ENCODE measurements at places on chromosomes 5 and 9.

GRCh38 chr5:139696894-139697658, 48.9 kb downstream of the CXXC5 start:
- DNase-seq, result peak; percentile 31

DNA sequence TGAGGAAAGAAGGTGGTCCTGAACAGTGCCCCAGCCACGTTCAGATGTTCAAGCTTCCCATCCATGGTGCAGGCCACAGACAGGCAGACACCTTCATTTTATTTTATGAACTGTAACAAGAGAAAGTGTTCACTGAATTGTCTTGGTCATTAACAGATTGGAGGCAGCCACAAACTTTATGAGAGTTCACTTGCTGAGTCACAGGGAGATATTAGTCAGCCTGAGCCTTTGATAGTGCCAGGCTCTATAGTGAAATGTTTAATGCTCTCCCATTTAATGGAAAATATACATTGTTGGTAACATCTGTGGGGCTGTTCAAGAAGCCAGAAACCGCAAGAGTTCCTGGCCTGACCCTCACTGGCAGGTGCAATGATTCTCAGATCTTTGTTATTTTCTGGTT, 237.0 kb downstream of the TENT4A start:
- no peak for DNase-seq

DNA sequence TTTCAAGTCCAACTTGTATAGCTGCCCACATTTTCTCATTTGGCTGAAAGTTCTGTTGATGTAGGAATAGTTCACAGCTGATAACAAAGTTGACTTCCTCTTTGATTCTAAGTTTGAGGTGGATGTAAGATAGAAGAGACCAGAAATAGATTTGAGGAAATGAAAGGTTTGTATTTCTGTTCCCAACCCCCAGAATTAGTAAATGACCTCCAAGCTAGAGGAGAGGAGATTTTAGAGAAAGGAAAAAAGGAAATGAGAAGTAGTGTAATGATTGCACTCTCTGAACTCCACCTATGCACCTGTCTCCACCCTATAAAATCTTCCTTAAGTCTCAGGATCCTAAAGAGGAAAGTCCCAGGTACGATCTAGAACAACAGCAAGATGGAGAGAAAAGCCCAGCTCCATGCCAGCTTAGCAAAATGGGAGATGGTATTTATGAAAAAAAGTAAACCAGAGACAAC, 130.4 kb upstream of the POC5 start:
- no peak for DNase-seq

DNA sequence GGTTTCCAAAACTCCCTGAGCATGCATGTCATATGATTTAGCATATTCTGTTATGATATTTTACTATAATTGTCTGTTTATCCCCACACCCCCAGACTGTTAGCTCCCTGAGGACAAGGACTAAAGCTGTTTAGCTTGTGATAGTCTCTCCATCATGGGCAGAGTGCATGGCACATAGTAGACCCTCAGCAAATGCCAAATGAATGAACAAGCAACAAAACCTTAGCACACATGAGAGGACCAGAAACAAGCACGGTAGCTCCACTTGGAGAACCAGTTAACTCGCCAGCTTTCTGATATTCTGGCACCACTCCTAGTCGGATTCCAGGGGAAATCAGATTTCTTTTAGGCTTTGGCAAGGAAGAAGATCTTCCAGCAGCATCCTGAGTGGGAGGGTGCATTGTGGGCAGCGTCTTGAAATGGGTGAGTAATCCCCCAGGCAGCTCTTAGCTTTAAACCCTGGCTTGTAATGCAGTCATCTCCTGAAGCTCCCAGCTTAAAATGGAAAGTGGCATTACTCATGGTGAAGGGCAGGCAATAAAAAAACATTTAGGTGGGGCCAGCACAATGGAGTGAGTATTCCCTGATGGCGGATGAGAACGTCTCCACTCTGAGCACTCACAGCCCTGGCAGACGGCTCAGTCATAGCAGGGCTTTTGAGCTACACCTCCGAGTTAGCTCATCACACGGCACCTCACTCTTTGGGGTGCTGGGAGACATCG, 41.1 kb downstream of the FGF1 start:
- no peak for DNase-seq

DNA sequence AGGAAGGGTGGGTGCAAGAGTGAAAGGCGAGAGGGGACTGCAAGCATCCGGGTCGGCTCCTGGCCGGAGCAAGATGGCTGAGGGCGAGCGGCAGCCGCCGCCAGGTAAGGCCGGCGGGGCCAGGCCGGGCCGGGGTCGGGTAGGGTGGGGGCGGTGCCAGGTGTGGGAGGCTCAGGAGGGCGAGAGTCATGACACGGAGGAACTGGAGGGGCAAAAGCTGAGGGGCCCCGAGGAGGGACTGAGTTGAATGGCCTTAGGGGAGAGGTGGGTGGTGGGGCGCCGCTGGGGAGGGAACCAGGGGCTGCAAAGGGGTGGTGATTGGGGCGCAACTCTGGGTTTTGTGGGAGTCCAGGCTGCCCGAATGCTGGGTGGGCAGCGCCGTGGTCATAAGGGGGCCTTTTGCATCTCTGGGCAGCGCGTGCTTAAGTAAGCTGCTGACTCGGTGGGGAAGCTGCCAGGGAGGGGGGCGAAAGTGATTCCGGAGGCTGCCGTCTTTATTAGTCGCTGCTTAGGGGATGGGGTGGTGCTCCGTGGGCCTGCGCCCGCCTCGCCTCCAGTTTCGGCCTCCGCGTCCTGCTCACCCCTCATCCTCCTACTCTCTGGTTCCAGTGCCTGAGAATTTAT, 425 bp downstream of the PTPA start:
- peak; percentile 7 for DNase-seq

GRCh38 chr5:464843-465590, 22.0 kb downstream of the EXOC3 start:
- DNase-seq, result no peak

DNA sequence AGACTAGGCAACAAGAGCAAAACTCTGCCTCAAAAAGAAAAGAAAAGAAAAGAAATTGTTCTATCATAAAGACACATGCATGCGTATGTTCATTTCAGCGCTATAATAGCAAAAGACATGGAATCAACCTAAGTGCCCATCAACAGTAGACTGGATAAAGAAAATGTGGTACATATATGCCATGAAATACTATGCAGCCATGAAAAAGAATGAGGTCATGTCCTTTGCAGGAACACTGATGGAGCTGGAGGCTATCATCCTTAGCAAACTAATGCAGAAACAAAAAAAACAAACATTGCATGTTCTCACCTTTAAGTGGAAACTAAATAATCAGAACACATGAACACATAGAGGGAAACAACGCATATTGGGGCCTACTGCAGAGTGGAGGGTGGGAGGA, 6.3 kb upstream of the ZNF883 start:
- DNase-seq, result no peak

DNA sequence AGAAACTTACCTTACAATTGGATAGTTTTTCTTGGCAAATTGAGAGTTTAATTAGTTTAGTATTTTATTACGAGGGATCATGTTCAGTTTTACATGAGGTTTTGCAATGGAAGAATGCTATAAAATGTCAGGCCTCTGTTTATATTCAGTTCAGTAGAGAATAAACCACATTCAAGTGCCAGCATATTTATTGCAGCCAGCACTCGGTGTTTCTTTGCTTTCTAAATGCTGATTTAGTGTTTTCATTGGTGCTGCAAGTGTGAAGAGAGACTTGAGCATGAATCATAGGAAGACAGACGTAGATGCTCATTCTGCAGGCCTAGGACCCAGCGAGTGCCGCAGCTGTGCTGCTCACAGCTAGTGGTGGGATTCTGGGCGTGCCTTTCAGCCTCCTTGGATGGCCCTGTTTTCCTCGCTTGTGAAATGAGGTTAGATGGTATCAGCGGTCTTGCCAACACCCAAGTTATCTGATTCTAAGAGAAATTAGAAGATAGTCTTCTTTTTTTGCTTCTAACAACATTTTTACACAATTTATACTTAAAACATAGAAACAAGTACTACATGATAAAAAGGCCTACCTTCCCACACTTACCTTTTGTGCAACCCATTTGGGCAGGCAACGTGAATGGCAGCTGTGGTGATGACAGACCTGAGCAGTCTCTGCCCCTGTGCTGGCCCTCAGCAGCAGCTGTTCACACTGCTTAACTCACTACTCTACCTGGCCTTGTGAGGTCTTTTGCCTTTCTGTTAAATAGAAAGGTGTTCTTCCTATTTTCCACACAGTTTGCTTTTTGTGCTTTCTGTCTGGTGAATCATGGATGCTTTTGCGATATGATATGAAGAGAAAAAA, 26.8 kb upstream of the TNFAIP8 start:
- no peak for DNase-seq

- DNase-seq, result no peak
Observed at GRCh38 chr9:4780651-4781050, 12.1 kb upstream of the RCL1 start.

- DNase-seq, result no peak
Observed at GRCh38 chr9:13282998-13283397, 3.5 kb upstream of the MPDZ start.

All from stimulated activated CD8-positive, alpha-beta memory T cell treated with anti-CD3 and anti-CD28 coated beads, Interleukin-2, amount 100 ng/mL, for 48 hours (primary cell).